ENCODE measurements at places on chromosomes 3 and 15. TPM values are rescaled to one million over a fixed set of nuclear protein-coding genes. Genes with fewer than 3 reads are reported as not detected.

The ISLR2 gene
- not detected for total RNA-seq

The TP63 gene
- not detected for total RNA-seq

The SERPINI2 gene
- total RNA-seq = not detected

The DUOXA2 gene
- total RNA-seq = not detected

The TTLL13 gene
- not detected for total RNA-seq

The UBXN7 gene
- 23.9 TPM for total RNA-seq

The MLF1 gene
- total RNA-seq = 10.6 TPM

The ZIC4 gene
- not detected for total RNA-seq

The COL6A6 gene
- total RNA-seq = 0.11 TPM

The WDR49 gene
- total RNA-seq = not detected

The TMEM108 gene
- 0.11 TPM for total RNA-seq

The C3orf85 gene
- total RNA-seq = not detected

The ZNF662 gene
- total RNA-seq = 17.1 TPM

The AHSG gene
- not detected for total RNA-seq

The RBP2 gene
- not detected for total RNA-seq

The SAMD7 gene
- not detected for total RNA-seq

The ZKSCAN7 gene
- 13.4 TPM for total RNA-seq

The IL20RB gene
- total RNA-seq = 1.6 TPM

The OSTN gene
- not detected for total RNA-seq

The SCN11A gene
- under 0.01 TPM for total RNA-seq

The SLC28A2 gene
- not detected for total RNA-seq

The C3orf52 gene
- 34.3 TPM for total RNA-seq

The DLEC1 gene
- 0.39 TPM for total RNA-seq

The PARP9 gene
- 6.7 TPM for total RNA-seq

The XCR1 gene
- under 0.01 TPM for total RNA-seq

The CDCP1 gene
- 3.6 TPM for total RNA-seq

The ADIPOQ gene
- not detected for total RNA-seq

Measured in placental epithelial cell (primary cell).